Cortex of kidney (tissue), 1 donor: ENCODE measurements at places on chromosomes 7 and 10.

- DNase-seq = no peak
Observed at GRCh38 chr10:119005362-119006043, 24.0 kb upstream of the NANOS1 start.

DNA sequence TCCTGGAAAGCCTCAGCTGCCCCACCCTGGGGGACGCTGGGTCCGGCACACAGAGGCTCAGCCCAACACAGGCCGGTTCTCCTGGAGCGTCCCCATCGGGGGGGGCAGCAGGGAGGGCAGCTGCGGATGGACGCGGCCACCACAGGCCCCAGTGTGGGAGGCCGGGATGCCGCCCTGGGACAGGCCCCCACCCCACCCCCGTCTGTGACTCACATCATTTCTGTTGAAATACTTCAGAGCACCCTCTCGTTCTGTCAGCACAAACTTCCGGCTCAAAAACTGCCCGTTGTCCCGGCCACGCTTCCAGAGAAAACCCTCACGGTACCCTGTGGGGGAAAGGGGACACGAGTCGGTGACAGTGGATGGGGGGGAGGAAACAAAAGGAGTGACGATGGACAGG, 28.5 kb downstream of the GET4 start:
- no peak for DNase-seq

DNA sequence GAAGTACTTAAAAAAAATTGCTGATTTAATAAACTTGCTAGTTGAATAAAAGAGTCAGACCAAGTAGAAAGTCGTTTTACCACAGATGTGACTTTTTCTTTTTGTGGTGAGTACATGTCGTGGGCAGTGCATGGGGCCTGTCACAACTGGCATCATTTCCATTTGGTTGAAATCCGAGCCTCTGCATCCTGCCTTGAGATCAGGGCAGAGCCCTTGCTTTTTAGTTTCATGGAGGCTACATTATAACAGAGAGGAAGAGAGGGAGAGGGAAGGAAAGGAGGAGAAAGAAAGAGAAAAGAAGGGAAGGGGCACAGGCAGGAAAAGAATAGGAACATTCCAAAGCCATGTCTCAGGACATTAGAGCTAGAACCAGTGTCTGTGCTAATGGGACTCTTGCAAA, 20.4 kb upstream of the INSYN2A start:
- no peak for DNase-seq

DNA sequence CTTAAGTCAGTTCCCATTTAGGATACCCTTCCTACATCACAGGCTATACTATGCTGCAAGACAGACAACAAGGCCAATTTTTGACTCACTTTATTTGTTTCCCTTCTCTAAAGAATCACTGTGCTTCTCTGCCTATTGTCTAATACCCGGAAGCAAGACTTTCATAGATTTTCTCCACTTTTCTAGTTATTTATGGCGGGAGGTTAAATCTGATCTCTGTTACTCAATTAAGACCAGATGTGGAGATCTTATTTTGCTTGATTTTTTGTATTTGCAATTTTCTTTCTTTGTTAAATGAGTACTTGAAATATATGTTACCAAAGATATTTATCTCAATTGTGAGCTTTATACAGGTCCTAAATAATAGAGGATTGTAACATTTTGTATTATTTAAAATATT, 511.5 kb downstream of the ATRNL1 start:
- no peak for DNase-seq

GRCh38 chr10:14141283-14141682, 189.4 kb downstream of the FRMD4A start:
- DNase-seq = no peak

DNA sequence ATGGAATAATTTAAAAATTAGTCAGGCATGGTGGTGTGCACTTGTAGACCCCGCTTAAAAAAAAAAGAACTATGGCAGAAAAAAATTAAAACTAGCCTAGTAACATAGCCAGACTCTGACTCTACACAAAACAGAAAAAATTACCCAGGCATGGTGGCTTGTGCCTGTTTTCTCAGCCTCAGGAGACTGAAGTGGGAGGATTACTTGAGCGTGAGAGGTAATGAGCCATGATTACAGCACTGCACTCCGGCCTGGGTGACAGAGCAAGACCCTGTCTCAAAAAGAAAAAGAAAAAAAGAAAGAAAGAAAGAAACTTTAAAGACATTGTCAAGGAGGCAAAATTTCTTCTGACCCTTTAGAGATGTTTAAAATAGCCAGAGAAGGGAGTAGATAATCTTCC, 109.0 kb upstream of the TMEM106B start:
- DNase-seq = no peak

GRCh38 chr10:25017154-25017590, 760 bp downstream of the THNSL1 start:
- DNase-seq = no peak

DNA sequence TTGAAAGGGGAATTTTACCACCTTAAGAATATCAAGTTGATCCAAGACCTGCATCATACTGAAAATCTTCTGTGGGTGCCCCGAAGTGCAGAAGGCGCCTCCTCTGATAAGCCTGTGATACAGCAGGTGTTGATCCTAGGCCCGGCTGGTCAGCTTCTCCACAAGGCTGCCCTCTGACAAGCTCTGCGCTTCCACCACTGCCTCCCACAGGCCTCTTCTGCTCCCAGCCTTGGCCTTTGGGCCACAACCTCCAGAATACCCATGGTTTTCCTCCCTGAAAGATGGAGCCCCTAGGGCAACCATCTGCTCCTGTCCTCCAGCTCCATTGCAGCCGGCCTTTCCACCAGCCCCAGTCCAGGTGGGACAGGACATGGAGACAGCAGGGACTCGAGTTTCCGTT, 5.6 kb upstream of the OGDHL start:
- DNase-seq = no peak

- no peak for DNase-seq
Observed at GRCh38 chr7:15527648-15528047, 34.2 kb downstream of the AGMO start.
